Activated naive CD4-positive, alpha-beta T cell (primary cell): ENCODE measurements at places on chromosomes 4 and X.
A peak's percentile ranks its signal among the peaks of the same experiment; 100 is the strongest.

- DNase-seq: peak; percentile 29
Observed at GRCh38 chr4:3302173-3302785, 9.5 kb downstream of the RGS12 start.

DNA sequence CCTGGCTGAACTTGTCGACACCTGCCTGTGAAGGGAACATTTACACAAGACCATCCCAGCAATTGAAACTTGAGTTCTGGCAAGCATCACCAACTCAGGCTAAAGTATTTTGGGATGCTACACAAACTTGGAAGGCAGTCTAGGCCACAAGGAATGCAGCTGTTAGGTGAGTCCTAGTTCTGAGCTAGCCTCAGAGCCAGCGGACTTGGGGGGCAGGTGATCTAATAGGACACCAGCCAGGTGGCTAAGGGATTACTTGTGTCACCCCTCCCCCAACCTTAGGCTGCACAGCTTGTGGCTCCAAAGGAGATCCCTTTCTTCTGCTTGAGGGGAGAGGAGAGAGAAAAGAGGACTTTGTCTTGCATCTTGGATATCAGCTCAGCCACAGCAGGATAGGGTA lies 62.3 kb upstream of the DKK2 start:
- DNase-seq: no peak

DNA sequence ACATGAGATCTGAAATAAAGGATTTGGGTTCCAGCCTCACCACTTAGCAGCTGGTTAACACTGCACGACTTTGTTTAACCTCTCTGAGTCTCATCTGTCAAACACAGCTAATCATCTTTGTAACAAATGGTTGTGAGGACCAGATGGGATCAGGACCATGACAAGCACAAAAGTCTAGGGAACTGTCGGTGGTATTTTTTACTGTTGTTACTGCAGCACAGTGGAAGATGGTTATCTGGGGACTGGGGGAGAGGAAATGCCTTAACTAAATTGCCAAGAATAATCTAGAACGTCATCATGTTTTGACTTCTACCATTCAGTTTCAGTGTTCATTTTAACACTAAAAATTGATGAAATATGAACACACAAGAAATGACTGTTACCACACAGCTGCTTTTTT lies 99.5 kb downstream of the ADGRA3 start:
- DNase-seq: no peak

- DNase-seq: no peak
Observed at GRCh38 chr4:26763063-26763462, 97.6 kb upstream of the STIM2 start.

DNA sequence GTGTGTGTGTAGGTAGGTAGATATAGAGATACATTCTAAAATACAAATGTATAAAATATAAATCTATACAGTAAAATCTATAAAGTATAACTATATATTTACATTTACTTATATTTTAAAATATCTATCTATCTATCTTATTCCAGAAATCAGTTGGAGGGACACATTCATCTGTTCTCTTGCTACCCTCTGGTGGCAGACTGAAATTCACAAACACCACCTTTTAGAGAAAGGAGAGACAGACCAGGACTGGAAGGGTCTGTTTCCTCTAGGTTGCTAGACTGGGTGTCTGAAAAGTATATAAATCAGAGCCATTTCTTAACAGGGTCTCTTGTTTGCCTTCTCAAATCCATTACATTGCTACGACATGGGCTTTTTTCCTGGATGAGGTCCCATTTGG lies 343.0 kb downstream of the OPHN1 start:
- DNase-seq: no peak

- DNase-seq: no peak
Observed at GRCh38 chrX:76509775-76510174, 82.3 kb downstream of the MAGEE1 start.

DNA sequence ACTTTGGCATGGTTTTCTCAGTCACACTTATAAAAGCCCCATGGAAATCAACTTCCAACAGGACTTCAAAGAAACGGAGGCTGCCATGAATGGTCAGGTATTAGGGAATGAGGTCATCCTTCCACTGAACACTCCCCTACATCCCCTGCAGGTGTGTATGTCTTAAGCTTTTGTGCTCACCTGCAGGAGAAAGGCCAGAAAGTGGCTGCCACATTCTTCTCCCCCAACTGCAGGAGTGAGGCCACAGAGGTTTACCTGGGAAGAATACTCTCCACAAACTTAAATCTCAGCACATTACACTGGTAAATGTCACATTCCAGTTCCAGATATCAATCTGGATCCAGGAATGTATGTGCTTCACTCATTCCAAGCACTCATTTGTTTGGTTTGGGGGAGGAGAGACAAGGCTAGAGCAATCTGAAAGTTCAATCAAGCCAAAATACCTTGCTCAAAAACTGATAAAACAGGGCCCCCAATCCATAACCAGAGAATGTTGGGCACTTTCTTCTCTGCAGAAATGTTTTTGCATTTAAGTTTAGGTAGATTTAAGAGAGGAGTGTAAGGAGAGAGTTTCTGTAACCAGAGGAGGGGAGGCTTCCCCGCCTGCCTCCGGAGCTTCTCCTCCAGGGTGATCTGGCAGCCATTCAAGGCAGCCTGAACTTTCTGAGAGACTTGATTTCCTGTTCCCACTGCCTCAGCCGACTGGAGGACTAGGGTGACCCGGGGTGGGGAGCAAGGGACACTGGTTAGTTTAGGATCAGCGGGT lies 15.4 kb downstream of the FAM9C start:
- DNase-seq: no peak

DNA sequence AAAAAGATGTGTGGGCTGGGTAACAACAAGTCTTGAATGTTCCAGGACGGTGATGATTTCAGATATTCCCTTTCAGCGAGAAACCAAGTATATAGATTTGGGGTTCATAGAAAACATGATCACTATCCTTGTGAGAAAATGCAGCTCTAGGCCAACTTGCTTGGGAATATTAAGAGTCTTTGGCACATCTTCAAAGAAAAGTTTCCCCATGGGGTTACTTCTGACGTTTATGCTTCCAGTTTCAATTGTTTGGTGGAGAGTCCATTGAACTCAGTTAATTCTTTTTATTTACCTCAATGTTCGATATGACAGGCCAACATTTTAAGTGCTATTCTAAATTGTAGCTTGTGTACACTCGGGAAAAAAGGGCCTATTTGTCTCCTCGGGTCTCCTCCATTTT lies 126.7 kb downstream of the NHS start:
- DNase-seq: no peak

GRCh38 chr4:89708903-89709421 lies 128.0 kb downstream of the SNCA start:
- no peak for DNase-seq

GRCh38 chrX:24526616-24527015 lies 61.5 kb downstream of the PDK3 start:
- DNase-seq: no peak
